Activated CD8-positive, alpha-beta T cell treated with anti-CD3 and anti-CD28 coated beads, Interleukin-2, amount 10 ng/mL, durations not matched to agents 7 days and 5 days (primary cell): ENCODE measurements at places on chromosomes 6 and 20. TPM values are rescaled to one million over a fixed set of nuclear protein-coding genes. Genes with fewer than 3 reads are reported as not detected.

The NKX2-4 gene
- total RNA-seq = not detected

The ZC3H12D gene
- total RNA-seq = 6.0 TPM

The TAAR9 gene
- total RNA-seq = not detected

The SCGN gene
- total RNA-seq = not detected

The FAM229B gene
- 1.9 TPM for total RNA-seq

The SIGLEC1 gene
- total RNA-seq = not detected

The FAM162B gene
- not detected for total RNA-seq

The SLA2 gene
- 137 TPM for total RNA-seq

The ETV7 gene
- 4.6 TPM for total RNA-seq

The TNFRSF21 gene
- 0.23 TPM for total RNA-seq

The SLC17A9 gene
- total RNA-seq = 57.8 TPM

- DNase-seq = no peak
- H3K27ac ChIP-seq = no peak overlapping the region
- no peaks in the 10 kb centered on the region for H3K4me1 ChIP-seq
- no peak overlapping the region for H3K4me3 ChIP-seq
- H3K36me3 ChIP-seq = no peaks in the 10 kb centered on the region
Measured at GRCh38 chr20:17795501-17796071, 95.8 kb downstream of the BANF2 start.

- no peaks in the 10 kb centered on the region for H3K4me1 ChIP-seq
- H3K27ac ChIP-seq = no peak overlapping the region
- DNase-seq = no peak
- H3K4me3 ChIP-seq = no peak overlapping the region
Measured at GRCh38 chr20:10111959-10112250, 77.1 kb downstream of the ANKEF1 start.

DNA sequence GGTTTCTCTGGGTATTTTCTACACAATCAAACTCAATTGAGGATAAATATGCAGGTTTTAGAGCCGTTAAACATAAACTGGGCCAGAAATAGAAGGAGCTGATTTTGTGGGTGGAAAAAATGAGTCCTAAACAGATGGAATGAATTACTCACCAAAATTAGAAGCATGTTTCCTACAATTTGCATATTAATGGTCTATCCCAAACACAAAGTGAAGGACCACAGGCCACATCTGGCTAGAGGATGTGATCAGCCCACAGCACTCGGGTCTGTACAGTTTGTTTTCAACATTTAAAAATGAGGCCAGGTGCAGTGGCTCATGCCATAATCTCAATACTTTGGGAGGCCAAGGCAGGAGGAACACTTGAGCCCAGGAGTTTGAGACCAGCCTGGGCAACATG lies 296.3 kb downstream of the PREX1 start:
- H3K4me3 ChIP-seq = no peak overlapping the region
- no peaks in the 10 kb centered on the region for H3K36me3 ChIP-seq
- H3K4me1 ChIP-seq = no peaks in the 10 kb centered on the region
- no peak for DNase-seq

- H3K4me1 ChIP-seq = no peaks in the 10 kb centered on the region
- no peak overlapping the region for H3K27ac ChIP-seq
- H3K36me3 ChIP-seq = no peaks in the 10 kb centered on the region
- no peak for DNase-seq
Measured at GRCh38 chr6:1237636-1238035, 74.3 kb upstream of the FOXQ1 start.

GRCh38 chr6:46688117-46688965 lies 656 bp downstream of the TDRD6 start:
- H3K36me3 ChIP-seq = no peaks in the 10 kb centered on the region
- no peak overlapping the region for H3K27ac ChIP-seq
- no peak for DNase-seq
- no peaks in the 10 kb centered on the region for H3K4me1 ChIP-seq
- no peak overlapping the region for H3K4me3 ChIP-seq
- H3K27me3 ChIP-seq = no peaks in the 10 kb centered on the region

DNA sequence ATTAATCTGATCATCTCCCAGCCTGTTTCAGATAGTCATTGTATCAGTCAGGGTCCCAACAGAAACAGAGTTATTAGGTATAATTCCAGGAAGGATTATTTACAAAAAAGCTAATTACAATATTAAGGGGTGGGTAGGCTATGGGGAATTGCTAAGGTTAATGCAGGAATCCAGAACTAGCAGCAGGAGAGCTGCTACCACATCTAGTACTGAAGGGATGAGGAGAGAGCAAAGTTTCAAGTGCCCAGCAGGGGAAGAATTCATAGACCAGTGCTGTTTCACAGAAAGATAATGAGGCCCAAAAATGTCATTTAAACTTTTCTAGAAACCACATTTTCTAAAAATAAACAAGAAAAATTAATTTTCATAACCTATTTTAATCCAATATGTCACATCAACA lies 284.2 kb downstream of the HACE1 start:
- H3K27ac ChIP-seq = no peak overlapping the region
- H3K4me1 ChIP-seq = no peaks in the 10 kb centered on the region
- H3K27me3 ChIP-seq = peaks cover 2% of the 10 kb centered on the region
- H3K4me3 ChIP-seq = no peak overlapping the region

DNA sequence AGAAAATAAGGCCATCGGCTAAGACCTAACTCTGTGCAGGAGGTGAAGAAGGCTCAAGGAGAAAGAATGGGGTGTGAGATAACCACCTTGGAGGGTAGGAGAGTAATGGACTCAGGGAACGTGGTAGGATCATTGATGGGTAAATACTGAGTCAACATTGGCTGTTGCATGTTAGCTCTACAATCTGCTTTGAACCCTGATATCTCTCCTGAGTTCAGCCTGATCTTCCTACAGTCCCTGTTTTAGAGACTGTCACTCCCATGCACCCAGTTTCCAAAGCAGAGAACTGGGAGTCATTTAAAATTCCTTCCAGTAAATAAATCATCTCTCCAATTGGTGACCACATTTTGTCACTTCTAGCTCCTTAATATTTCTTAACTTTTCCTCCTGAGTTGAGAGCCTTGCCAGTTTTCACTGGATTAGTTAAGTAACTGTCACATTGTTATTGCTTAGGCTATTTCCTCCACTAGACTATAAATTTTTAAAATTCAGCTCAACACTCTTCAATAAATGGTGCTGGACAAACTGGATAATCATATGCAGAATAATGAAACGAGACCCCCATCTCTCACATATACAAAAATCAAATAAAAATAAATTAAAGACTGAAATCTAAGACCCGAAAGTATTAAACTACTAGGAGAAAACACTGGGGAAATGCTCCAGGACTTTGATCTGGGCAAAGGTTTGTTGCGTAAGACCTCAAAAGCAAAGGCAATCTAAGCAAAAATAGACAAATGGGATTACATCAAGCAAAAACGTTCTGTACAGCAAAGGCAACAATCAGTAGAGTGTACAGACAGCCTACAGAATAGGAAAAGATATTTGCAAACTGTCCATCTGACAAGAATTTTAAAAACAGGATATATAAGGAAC lies 138.9 kb upstream of the TMEM170B start:
- H3K4me1 ChIP-seq = peaks cover 7% of the 10 kb centered on the region
- H3K4me3 ChIP-seq = no peak overlapping the region
- DNase-seq = no peak
- H3K27me3 ChIP-seq = peaks cover 5% of the 10 kb centered on the region
- no peak overlapping the region for H3K27ac ChIP-seq

- H3K4me1 ChIP-seq = peaks cover 98% of the 10 kb centered on the region
- H3K27me3 ChIP-seq = no peaks in the 10 kb centered on the region
- H3K36me3 ChIP-seq = peaks cover 65% of the 10 kb centered on the region
- no peak overlapping the region for H3K4me3 ChIP-seq
- peak overlapping the region; percentile 80 for H3K27ac ChIP-seq
- DNase-seq = no peak
Measured at GRCh38 chr6:15254070-15254975, 8.5 kb downstream of the JARID2 start.

- no peak for DNase-seq
- H3K27me3 ChIP-seq = no peaks in the 10 kb centered on the region
- H3K4me1 ChIP-seq = no peaks in the 10 kb centered on the region
- H3K36me3 ChIP-seq = no peaks in the 10 kb centered on the region
Measured at GRCh38 chr6:47168180-47168579, 126.0 kb upstream of the ADGRF1 start.

DNA sequence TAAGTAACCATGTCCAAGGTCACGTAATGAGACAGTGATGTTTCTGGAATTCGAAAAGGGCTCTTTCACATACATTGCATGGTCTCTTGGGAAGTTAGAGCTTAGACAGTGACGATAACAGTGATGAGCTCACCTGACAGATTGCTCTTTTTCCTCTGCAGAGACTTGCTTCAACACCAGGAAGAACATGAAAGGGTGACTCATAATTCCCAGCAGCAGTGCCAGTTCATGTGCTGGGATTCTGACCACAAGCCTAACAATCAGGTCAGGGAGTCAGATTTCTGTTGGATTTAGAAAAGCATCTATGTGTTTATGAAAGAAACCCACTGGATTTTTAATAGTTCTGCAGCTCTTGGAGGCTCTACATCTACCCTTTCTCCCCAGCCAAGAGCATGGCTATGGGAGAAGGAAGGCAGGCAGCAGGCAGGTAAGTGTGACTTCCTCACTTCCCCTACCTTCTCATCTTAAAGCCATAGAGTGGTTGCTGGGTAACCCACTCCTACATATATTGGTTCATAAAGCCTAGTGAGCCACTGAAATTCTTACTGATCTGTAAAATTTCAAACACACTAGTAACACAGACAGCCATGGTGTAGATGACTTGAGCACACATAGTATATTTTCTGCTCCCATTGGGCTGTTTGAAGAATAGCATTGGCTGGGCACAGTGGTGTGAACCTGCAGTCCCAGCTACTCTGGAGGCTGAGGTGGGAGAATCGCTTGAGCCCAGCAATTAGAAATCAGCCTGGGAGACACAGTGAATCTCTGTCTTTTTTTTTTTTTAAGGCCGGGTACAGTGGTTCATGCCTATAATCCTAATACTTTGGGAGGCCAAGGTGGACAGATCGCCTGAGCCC lies 44.4 kb upstream of the LOC128125822 start:
- peaks cover 8% of the 10 kb centered on the region for H3K36me3 ChIP-seq
- DNase-seq = no peak

- peaks cover 5% of the 10 kb centered on the region for H3K27me3 ChIP-seq
- no peaks in the 10 kb centered on the region for H3K4me1 ChIP-seq
- no peak for DNase-seq
- H3K36me3 ChIP-seq = peaks cover 9% of the 10 kb centered on the region
- no peak overlapping the region for H3K4me3 ChIP-seq
- no peak overlapping the region for H3K27ac ChIP-seq
Measured at GRCh38 chr20:61968036-61968810, 97.5 kb downstream of the TAF4 start.

GRCh38 chr20:24633026-24633425 lies 163.6 kb downstream of the SYNDIG1 start:
- no peak for DNase-seq
- no peaks in the 10 kb centered on the region for H3K36me3 ChIP-seq
- no peak overlapping the region for H3K27ac ChIP-seq
- peaks cover 10% of the 10 kb centered on the region for H3K4me1 ChIP-seq
- peaks cover 5% of the 10 kb centered on the region for H3K27me3 ChIP-seq

DNA sequence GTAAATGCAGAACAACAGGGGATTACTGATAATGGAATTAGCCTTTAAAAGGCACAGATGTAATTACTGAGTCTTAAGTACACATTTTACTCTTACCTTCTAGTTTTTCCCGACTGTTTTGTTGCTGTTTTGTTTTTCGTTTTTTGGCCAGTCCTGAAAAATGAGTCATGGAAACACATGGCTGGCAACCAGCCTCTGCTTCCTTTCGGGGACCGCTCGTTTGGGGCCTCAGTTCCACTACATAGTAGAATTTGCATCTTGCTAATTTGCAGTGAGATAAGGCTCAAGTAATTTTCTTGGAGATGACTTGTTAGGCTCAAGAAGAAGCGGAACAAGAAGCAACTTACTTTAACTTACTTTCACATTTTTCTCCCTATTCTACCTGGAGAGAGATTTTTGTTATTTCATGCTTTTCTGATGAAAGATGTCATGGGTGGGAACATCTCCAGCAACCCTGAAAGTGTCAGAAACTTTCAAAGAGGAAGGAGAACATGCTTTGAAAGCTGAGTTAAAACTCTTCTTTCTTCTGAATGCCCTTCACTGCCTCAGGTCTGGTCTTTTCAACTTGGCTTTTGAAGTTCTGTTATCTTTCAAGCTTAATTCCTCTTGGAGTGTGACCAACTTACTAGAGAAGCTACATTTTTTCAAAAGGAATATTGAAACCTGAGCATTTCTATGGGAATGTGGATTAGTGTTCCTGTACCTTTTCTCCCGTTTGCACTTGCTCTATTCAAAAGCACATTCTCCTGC lies 71.5 kb upstream of the HDAC2 start:
- H3K4me3 ChIP-seq = no peak overlapping the region
- no peak for DNase-seq
- no peaks in the 10 kb centered on the region for H3K27me3 ChIP-seq
- H3K4me1 ChIP-seq = no peaks in the 10 kb centered on the region
- no peaks in the 10 kb centered on the region for H3K36me3 ChIP-seq

GRCh38 chr6:125846292-125847024 lies 55.7 kb downstream of the NCOA7 start:
- no peaks in the 10 kb centered on the region for H3K27me3 ChIP-seq
- peaks cover 3% of the 10 kb centered on the region for H3K36me3 ChIP-seq
- no peaks in the 10 kb centered on the region for H3K4me1 ChIP-seq
- no peak for DNase-seq

DNA sequence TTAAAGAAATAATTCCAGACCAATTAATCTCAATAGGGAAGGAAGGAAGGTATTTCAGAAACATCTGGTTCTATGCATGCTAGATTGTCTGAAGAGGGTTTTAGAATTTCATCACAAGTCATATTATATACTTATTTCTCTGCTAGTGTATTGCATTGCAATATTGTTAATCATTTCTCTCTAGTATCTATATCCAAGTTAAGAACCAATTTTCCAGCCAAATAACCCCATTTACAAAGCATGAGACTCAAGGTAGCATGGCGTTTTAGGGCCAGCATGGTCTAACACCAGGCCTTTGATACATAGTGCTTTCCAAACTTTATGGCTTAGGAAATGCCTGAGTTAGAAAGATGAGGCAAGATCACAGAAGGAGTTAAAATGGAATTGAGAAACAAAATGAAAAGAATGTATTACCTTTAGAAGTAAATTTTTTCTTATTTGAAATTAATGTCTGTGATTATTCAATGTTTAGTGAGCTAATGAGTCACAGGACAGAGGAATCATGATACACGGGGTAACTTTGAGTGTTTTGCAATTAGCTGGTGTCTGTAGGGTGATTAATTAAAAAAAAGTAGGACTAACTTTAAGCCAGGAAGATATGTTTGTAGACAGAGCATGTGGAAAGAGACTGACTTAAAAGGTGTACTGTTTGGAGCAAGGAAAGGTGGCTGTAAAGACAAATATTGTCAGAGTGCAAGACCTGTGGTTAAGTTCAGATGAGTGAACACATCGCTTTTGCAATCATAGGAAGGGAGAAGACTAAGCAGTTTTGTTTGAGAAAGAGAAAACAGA lies 1006.2 kb upstream of the CITED2 start:
- DNase-seq = no peak
- no peaks in the 10 kb centered on the region for H3K4me1 ChIP-seq
- no peaks in the 10 kb centered on the region for H3K36me3 ChIP-seq
- no peak overlapping the region for H3K4me3 ChIP-seq
- H3K27me3 ChIP-seq = no peaks in the 10 kb centered on the region
